Erythroblast (primary cell): ENCODE measurements at places on chromosomes 2 and 18.
A peak's percentile ranks its signal among the peaks of the same experiment; 100 is the strongest.

- no peak for DNase-seq
Observed at GRCh38 chr18:70421471-70422390, 132.9 kb downstream of the SOCS6 start.

DNA sequence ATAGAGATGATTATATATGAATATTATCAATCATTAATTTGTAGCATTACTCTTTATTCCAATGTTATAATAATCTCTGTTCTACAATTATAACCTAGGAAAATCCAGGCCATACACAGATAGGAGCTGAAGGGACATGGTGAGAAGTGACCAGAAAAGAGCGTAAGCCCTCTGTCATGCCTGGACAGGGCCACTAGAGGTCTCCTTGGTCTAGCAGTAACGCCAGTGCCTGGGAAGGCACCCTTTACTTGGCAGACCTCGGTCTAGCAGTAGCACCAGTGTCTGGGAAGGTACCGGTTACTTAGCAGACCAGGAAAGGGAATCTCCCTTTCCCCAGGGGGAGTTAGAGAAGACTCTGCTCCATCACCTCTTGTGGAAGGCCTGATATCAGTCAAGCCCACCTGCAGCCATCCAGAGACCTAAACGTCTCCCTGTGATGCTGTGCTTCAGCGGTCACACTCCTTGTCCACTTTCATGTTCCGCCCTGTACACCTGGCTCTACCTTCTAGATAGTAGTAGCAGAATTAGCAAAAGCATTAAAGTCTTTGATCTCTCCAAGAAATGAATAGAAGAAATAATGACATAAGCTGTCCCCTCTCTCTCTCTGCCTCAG lies 447.5 kb upstream of the FSIP2 start:
- peak; percentile 25 for DNase-seq

DNA sequence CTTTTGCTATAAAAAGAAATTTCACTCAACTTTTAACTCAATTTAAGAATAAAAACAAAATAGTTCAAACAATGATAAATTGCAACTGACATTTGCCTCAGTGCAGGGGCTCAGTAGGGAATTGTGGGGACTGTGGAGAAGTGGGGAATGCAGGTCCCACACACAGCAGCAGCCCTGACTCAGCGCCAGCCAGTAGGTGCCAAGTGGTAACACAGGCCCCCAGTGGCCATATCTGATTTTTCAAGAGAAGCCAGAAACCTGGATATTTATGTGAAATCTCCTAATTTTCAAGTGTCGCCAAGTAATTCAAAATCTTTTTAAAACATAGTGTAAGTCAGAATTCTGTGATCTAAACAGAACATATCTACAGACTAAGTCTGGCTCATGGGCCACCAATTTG lies 186.3 kb downstream of the EN1 start:
- no peak for DNase-seq

DNA sequence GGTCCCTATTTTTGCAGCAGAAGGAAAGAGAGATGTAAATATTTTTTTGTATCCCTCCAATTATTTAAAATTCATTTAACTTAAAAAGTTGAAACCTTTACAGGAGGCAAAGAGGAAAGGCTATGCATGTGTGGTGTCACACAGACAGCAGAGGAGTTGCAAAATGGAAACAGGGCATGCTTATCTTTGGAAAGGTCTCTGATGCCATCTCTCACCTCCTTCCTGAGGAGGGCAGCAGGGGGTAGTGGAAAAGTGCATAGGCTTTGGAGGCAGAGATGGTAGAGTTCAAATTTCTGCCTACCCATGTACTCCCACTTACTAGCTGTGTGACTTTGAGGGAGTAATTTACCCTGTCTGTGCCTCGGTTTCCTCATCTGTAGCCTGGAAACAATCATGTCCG lies 99.6 kb upstream of the MCFD2 start:
- no peak for DNase-seq

GRCh38 chr2:161946489-161947107 lies 127.4 kb downstream of the DPP4 start:
- DNase-seq, result peak; percentile 27

DNA sequence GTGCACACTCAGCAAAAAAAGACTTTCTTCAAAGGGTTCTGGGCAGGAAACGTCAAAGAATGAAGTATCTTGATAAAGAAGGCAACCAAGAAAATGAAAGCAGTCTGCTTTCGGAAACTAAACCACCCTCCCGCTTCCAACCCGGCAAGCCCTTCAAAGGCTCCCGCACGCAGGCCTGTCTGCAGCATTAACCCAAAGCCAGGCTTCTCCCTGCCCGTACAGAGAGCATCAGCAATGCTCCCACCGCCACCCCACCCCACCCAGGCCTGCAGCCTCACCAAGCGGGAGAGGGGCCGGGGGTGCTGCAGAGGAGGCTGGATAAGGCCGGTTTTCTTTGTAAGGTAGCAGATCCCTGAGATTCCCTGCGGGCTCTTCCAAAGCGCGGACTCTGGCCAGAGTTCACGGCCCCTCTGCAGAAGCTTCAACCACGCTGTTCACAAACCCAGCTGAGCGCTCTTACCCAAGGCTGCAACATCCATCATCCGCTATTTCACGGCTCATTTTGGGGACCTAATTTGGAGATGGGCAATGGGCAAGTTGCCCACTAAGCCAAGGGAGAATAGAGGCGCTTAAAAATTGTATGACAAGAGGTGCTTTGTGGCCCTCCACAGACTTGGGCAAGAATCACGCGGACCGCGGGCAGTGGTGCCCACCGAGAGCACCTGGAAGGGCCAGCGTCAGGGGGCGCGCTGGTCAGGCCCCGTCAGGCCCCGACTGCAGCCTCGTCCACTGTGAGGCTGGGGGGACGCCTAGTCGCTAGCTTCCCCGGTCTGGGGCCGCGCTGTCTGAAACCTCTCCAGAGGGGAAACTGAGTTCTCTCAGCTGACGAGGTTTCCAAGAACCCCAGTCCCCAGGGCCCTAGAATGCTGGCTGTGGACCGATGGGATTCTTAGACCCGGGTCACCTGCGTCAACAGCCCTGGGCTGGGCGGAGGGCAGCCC lies 225.4 kb upstream of the ID2 start:
- DNase-seq, result peak; percentile 10

DNA sequence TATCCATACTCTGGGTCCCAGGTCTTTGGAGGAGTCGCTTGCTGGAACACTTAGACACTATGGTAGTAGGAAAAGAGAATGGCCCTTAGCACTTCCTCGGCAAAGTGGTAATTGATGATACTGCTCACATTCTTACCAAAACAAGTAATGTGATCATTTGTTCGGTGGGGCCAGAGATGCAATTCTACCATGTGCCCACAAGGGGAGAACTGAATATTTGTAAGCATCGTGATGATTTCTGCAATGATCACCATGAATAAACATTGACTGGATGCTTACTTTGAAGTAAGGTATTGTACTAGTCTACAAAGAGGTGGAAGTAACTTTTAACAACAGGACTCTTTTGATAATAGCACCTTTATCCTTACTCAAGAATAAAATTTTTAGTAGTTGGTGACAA lies 109.7 kb downstream of the CD8B2 start:
- no peak for DNase-seq

GRCh38 chr2:187302586-187302985 lies 145.5 kb downstream of the CALCRL start:
- no peak for DNase-seq

- DNase-seq, result no peak
Observed at GRCh38 chr18:52829320-52829719, 489.3 kb downstream of the DCC start.

DNA sequence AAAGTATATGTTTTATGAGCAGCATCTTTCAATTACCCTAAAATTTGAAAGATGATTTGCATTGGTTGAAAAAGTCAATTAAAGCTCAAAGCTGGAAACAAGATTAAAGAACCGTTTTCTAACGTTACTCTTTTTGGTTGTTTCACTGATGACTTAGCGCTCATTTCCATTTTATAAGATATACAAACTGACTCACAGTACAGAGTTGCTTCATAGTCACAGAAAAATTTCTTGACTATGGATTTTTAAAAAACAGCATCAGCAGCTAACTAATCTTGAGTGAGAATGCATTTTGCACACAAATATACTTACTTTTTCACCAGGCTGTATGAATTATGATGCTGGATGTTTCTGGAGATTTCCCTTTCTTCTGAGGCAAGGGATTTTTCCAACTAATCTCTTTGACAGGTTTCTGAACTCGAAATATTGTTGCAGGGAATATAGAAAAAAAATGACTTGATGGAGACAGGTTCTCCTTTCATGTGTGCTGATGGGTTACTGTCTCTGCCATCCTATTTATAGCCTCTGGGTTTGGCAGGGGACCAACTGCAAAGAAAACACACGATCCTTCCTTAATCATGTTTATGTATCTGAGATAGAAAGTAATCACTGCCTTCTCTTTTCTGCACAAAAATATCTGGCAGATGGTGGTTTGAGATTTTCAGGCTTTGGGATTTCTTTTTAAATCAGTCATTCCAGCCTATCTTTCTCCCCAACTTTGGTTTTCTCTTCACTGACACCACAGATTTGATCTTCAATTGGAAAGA lies 129.4 kb upstream of the DAPL1 start:
- no peak for DNase-seq

DNA sequence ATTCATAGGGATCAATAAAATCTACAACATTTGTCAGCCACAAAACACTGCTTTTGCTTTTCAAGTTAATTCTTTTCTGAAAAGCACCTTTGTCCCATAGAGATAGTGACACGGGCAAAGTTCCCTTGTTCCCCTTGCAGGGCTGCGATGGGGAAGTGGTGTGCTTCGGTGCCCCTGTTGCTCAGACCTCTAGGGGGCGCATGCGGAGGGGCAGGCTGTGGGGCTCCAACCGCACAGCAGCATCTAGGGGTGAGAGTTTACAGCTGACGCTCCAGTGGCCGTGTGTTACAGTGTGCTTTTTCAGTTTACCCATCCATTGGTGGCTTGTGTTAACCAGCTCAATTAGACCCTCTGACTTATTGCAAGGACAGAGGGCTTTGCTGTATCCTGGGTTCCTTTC lies 1432.2 kb upstream of the ACVR2A start:
- peak; percentile 7 for DNase-seq

GRCh38 chr18:33557706-33558105 lies 20.3 kb upstream of the ASXL3 start:
- peak; percentile 15 for DNase-seq

DNA sequence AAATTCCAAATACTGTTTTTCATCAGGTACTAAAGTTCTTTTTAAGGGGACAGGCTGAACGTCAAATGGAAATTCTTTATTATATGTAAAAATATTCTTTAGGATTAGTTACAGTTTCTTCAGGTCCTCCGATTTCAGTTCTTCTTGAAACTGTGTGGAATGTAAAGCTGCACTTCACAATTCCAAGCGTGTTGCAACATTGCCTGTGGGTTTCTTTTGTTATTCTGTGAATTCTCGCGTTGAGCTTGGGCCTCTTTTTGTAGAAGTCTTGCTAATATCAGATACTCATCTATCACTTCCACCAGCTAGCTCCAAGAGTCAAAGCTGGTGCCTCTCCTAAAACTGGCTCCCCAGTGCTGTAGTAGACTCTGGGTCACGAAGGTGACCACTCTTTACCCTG lies 642.6 kb downstream of the METTL4 start:
- DNase-seq, result no peak

DNA sequence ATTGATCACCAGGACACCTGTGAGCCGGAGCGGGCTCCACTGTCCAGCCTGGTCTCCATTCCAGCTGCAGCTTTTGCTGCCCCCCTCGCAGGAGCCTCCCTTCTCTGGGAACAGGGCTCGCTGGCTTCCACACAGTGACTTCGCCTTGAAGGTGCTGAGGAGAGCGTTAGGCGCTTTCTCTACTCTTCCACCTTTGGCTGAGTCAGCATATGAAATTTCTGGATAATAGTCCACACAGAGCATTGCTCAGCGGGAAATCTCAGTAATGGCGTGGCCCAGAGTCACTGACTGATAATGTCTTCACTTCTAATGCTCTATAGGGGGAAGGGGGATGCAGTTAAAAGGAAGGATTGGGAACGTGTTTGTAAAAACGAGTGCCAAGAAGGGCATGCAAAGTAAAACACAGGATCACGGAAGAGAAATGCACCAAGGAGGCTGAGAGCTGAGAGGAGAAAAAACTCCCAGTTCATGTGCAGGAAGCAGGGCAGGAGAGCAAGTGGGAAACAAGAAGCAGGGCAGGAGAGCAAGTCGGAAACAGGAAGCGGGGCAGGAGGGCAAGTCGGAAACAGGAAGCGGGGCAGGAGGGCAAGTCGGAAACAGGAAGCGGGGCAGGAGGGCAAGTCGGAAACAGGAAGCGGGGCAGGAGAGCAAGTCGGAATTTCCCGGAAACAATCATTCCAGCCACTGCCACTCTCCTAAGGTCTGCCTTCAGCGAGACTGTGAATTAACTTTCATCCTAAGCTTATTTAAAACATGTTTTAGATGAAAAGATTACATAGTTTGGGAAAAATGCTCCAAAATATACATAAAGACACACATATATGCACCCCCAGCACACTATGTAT lies 77.7 kb downstream of the MYT1L start:
- DNase-seq, result no peak

GRCh38 chr2:131093696-131094462 lies 619 bp upstream of the FAM168B start:
- peak; percentile 36 for DNase-seq
